Activated CD8-positive, alpha-beta memory T cell treated with anti-CD3 and anti-CD28 coated beads for 1 hour (primary cell): ENCODE measurements at places on chromosomes 4 and X.

DNA sequence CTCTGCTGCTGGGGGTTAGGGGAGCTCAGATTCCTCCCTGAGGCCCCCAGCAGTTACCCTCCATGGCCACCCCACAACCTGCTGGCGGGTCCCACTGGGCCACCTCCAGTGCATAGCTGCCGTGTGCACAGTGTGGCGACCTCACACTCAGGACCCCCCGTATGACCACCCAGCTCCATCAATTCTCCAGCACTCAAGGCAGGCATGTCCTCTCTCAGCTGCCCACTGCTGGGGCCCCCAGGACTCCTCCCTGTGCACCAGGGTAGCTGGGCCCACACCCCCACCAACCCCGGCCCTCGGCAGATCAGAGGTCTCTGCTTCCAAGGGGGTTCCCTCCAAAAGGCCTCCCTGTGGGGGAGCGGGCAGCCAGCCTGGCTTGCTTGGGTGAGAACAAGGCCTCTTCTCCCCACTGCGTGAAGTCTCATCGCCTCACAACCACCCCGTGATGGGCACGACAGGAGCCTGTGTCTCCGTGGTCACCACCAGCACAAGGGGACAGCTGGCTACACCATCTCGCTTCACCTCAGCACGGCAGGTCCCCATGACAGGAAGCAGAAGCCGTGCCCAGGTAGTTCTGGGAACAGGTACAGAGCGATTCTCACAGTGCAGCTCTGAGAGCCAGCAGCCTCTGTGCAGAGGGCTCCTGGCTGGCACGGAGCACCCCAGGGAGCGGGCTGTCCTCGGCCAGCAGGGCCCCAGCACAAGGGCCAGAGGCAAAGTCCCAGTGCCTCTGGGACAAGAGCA, 4.6 kb upstream of the HAUS3 start:
- no peak for DNase-seq

- DNase-seq, result no peak
Observed at GRCh38 chrX:31500921-31501320, 429.1 kb upstream of the FTHL17 start.

GRCh38 chrX:39774774-39775328, 322.9 kb downstream of the BCOR start:
- DNase-seq, result no peak

DNA sequence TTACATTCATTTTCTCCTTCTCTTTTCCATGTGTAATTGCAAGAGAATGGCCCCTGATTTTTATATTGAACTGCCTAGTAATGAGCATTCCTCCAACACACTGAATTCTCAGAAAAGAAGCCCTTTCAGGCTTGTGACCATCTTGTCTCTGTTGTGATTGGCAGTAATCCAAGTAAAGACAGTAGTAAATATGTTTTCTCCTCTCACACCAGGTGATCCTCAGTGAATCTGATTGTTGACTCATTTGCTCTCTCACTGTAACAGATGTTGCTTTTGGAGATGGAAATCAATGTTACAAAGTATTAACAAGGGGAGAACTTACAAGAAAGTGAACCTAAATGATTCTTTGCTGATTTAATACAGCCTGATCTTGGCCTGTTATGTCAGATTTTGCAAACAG, 271.0 kb downstream of the AFF2 start:
- DNase-seq, result no peak
